ENCODE measurements at places on chromosomes 7 and 10. TPM values are rescaled to one million over a fixed set of nuclear protein-coding genes. Genes with fewer than 3 reads are reported as not detected.

The DNA2 gene
- polyA plus RNA-seq = 5.3 TPM

The LLCFC1 gene
- polyA plus RNA-seq = 0.39 TPM

The AGR3 gene
- polyA plus RNA-seq = not detected

The SDK1 gene
- polyA plus RNA-seq = 4.3 TPM

The GIMAP4 gene
- polyA plus RNA-seq = 19.7 TPM

The UBTD1 gene
- polyA plus RNA-seq = 15.5 TPM

Data from muscle of leg (tissue), 16 donors.